ENCODE measurements at places on chromosomes 12 and 14.
A peak's percentile ranks its signal among the peaks of the same experiment; 100 is the strongest.

DNA sequence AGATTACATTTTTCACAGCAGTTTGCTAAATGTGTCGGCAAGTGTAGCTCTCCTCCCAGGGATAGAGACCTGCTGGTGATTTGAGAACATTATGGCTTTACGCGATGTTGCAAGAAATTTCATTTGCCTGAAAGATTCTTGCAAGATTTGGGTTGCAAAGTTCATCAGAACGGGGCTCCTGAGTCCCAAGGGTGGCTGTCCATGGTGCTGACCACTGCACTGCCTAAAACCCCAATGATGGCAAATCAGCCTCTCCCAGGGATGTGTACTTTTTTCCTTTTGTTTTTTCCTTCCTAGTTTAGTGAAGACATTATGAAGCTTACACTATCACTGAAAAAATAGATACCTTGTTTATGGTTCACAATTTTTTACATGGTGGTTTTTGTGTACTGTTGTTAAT is 85.4 kb downstream of the WSCD2 start:
- peak; percentile 57 for DNase-seq

- DNase-seq = peak; percentile 42
Measured at GRCh38 chr12:98182821-98183220, 332.6 kb upstream of the TMPO start.

DNA sequence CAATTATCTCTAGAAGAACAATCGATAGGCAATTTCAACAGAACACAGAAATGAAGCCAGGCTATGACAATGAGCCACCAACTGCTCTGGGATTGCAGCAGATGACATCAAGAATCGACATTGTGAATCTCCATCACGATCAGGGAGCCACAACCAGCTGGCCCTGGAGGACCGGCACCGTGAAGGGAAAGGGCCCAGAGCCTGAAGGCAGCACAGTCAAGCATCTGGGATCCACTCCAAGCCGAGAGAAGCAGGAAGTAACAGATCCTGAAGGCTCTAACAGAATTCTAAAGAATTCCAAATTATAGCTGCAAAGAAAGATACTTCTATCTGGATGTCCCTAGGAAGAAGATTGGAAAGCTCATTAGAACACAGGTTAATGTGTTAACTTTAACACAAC is 61.0 kb downstream of the LRRC74A start:
- DNase-seq = no peak

DNA sequence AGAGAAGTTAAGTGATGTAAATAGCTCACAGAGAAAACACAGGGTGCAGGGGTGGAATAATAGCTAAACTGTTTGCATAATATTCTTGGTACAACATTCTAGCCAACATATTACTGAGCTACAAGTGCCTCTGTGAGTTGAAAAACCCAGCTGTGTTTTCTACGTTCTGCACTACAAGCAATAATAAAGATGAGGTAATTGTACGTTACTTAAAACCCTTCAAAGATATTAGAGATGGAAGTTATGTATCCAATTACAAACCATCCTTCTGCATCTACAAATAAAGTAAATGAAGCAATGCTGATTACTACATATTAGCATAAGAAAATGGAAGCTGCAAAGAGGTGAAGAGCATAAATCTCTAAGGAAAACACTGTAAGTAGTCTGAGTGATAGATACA is 271.4 kb downstream of the SSPN start:
- no peak for DNase-seq

- DNase-seq = no peak
Measured at GRCh38 chr12:32863128-32863527, 33.4 kb downstream of the PKP2 start.

DNA sequence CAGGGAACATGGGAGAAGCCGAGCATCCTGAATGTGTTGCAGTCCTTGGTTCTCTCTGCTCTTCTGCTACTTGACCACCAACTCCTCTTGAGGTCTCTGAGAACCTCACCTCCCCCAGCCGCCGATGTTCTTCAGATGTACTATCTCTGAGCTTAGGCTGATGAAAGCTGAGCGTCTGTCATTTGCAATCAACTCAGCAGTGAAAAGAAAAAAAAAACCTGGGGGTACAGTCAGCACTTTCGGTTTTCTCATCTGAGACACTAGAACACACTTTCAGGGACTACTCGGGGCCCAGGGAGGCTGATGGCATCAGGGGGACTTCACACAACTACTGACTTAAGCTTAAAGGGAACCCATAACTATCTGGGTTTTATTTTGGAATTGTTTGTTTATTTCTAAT is 9.6 kb upstream of the FLVCR2 start:
- DNase-seq = no peak

DNA sequence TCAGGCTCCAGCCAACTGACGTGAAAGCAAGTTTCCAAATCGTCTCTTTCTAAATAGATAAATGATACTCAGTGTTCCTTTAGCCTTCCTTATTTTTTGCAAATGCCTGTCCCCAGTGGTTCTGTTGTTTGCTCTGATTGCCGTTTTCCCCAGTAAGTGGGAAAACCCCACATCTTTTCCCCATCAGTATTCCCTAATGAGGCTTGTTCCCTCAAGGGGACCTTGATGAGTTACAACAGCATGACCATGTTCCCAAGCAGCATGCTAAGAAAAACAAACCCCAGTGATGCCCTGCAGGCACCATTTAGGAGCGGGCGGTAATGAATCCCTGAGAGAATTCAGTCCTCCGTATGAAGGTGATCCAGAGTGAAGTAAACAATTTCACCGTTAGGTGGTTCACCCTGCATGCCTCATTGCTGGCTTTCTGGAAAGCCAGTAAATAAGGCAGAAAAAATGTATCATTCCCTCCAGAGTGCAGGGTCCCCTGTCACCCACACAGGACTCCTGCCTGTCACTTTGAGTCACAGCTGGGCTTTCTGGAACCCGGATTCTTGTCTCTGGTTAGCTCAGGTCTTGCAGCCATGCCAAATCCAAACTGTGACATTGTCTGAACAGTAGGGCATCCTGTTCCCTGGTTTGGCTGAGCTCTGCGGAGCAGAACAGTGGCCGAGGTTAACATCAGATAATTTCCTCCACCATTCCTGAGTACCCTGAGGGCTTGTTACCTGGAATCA is 222.6 kb downstream of the RGS6 start:
- DNase-seq = no peak

GRCh38 chr14:89654998-89655397 is 238.0 kb upstream of the FOXN3 start:
- peak; percentile 29 for DNase-seq

- DNase-seq = peak; percentile 91
Measured at GRCh38 chr14:52355016-52355431, 40.9 kb downstream of the PTGER2 start.

- no peak for DNase-seq
Measured at GRCh38 chr12:65189028-65189718, 19.8 kb downstream of the LEMD3 start.

GRCh38 chr12:92294676-92295440 is 149.2 kb upstream of the BTG1 start:
- DNase-seq = no peak

DNA sequence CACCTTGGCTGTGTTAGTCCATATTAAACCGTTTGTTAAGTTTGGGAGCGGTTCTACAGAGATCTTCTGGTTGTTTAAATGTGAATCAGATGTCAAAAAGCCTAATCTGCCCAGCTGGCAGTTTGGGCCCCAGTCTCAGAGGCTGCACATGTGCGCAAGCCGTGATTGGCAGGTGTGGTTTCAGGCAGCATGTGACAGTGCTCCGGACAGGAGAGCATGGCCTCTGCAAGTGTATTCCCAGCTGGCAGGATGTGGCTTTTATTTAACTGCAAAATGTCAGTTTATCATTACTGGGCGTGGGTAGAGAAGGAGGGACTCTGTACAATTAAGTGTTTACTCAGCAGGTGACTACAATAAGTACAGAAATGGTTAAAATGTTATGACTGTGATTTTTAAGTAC is 77.5 kb downstream of the PELI2 start:
- DNase-seq = no peak

DNA sequence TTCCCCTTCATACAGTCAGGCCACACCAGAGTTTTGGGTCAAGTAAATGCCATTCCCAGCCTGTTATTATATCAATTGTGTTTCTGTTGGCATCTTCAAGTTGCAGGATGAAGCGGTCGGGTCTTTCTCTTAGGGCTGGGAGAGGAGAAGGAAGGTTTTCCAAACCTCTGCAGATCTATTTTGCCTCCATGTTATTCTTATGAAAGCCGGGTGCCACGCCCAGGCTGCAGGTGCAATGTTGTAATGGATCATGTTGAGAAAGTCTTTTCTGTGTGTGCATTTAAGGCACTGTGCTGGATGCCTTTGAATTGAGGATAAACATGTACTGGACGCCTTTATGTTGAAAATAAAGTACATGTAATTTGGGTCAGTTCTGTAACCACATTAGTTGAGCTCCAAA is 164.4 kb upstream of the HIF1A start:
- no peak for DNase-seq

DNA sequence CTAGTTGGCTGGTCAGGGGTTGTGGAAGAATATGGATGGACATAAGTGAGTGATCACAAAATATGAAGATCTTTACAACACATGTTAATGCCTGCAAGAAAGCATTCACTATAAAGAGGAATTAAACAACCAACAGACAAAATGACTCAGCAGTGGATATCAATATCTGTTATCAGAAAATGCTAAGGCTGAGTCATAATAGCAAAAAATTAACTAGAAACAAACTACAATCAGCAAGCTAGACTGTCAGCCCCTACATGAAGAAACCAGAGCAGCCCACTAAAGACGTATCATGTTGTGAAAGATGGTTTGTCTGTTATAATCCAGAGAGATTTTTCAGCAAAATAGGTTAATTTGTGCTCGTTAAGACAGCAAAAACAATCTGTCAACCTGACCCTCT is 472.9 kb downstream of the NELL2 start:
- no peak for DNase-seq

GRCh38 chr12:117441751-117442150 is 80.3 kb upstream of the NOS1 start:
- DNase-seq = peak; percentile 79

DNA sequence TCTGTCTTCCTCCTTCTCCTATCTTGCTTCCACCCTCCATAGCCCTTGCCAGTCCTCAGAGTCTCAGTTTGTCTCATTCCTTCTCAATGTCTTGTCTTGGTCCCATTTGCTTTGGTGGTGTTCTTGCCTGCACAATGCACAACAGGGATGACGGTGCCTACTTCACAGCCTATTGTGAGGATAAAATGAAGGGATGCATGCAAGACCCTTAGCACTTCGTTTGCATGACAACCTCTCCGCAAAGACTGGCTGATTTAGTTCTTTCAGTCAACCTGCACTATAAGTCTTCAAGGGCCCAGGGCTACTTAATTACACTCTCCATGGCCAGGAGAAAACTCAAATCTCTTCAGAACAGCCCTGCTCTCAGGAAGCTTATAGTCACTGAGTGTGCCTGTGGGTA is 8.5 kb downstream of the SELPLG start:
- no peak for DNase-seq

GRCh38 chr12:125329239-125330102 is 264.2 kb downstream of the AACS start:
- DNase-seq = peak; percentile 17

DNA sequence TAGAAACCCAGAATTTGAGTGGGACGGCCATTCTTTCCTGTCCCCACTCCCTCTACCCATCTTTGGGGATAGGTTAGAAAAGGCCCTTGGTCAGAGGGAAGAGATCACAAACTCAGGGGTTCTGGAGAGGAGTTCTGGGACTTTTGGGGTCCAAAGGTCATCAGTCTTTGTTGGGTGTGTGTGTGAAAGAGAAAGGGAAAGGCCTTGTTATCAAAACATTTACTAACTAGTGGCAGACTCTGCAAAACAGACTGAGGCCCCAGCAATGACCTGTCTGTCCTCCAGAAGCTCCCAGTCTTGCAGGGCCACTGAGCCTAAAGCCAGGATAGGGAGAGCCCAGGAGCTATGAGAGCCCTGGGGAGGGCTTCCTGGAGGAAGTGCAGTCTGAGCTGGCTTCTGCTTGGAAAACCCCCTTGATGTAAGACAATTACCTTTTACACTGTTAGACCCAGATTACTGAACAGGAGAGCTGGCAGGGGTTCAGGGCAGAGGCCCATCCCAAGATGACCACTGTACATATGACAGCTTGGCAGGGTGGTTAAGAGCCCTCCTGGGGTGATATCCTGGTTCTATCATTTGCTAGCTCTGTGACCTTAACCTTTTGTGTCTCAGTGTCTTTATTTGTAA is 429.1 kb upstream of the CCDC196 start:
- no peak for DNase-seq

DNA sequence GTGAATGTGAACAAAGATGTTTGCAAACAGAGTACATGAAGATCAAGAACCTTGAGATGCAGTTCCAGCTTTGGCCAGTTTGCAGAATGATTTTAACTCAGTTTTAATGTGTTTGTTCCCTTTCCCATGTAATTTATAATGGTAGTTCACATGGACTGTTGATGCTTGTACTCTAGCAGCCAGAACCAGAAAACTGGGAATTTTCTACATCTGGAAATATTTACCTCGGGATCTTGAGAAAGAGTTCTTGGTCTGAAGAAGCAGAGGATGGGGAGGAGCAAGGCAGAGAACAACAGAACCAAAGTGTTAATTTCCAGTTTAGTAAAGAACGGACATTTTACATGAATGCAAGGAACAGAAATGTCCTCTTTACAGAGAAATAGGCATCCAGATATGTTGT is 37.0 kb upstream of the PMCH start:
- no peak for DNase-seq

DNA sequence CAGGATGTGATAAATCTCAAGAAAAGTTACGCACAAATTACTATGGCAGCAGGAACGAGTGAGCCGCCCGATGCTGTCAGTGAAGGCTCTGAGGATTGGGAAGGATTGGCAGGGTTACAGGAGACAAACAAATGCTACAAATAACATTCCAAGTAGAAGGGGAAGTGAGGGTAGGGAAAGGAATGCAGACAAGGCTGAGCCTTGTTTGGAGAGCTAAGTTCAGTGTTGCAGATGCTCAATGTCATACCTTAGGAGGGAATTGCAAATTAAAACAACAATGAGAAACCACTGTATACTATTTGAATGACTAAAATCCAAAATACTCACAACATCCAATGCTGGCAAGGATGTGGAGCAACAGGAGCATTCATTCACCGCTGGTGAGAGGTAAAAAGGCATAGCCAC is 1.3 kb downstream of the CLEC9A start:
- DNase-seq = peak; percentile 82

GRCh38 chr14:71665157-71665556 is 267.1 kb upstream of the RGS6 start:
- DNase-seq = peak; percentile 71

DNA sequence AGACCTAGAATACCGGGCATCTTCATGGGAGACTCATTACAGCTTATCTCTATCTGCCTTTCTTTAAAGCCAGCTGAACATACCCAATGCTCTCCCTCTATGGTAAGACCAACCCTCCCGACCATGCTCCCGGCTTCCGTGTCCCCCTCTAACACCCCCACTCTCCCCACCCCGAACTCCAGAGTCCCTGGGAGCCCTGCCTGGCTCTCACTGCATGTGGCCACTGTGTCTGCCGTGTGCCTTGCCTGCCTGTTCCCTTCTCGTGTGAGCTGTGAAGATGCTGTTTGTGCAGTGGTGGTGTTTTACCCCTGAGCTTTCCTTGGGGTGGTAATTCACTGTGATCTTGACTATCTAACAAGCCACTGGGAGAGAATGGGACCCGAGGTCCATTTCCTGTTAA is 146.4 kb upstream of the FKBP4 start:
- no peak for DNase-seq

- no peak for DNase-seq
Measured at GRCh38 chr14:99265571-99265970, 6.4 kb downstream of the BCL11B start.

Measured in astrocyte of the hippocampus (primary cell).